Kidney glomerular epithelial cell (primary cell): ENCODE measurements at places on chromosomes 2 and 18.

GRCh38 chr18:11883153-11883552 is 25.0 kb downstream of the MPPE1 start:
- no peak for DNase-seq

- DNase-seq: no peak
Measured at GRCh38 chr18:12630136-12630535, 27.8 kb downstream of the SPIRE1 start.

GRCh38 chr2:17271416-17271815 is 246.8 kb downstream of the RAD51AP2 start:
- no peak for DNase-seq

DNA sequence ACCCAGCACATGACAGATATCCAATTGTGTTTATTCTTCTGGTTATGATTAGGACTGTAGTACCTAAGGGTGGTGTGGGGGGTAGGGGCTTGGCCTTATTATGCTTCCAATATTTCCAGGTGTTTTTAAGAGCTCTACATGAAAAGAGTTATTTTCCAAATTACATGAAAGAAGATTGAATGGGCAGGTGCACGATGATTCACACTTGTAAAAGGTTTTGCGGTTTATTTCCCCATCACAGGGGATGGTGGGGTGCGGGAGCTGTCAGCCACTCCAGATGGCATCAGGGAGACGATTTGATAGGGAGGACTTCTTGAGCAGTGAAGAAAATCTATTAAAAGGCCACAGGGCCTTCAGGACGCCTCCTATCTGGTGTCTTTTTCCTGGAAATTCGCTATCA is 15.1 kb upstream of the CCBE1 start:
- DNase-seq: no peak

DNA sequence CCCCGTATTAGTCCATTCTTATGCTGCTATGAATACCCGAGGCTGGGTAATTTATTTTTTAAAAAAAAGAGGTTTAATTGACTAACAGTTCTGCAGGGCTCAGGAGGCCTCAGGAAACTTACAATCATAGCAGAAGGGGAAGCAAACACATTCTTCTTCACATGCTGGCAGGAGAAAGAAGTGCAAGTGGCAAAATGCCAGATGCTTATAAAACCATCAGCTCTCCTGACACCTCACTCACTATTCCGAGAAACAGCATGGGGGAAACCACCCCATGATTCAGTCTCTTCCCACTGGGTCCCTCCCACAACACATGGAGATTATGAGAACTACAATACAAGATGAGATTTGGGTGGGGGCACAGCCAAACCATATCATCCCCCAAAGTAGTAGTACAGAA is 2148.5 kb upstream of the PIK3C3 start:
- no peak for DNase-seq

- DNase-seq: no peak
Measured at GRCh38 chr2:71156573-71156972, 26.1 kb downstream of the MPHOSPH10 start.

- DNase-seq: no peak
Measured at GRCh38 chr18:10064267-10064666, 150.5 kb downstream of the VAPA start.

DNA sequence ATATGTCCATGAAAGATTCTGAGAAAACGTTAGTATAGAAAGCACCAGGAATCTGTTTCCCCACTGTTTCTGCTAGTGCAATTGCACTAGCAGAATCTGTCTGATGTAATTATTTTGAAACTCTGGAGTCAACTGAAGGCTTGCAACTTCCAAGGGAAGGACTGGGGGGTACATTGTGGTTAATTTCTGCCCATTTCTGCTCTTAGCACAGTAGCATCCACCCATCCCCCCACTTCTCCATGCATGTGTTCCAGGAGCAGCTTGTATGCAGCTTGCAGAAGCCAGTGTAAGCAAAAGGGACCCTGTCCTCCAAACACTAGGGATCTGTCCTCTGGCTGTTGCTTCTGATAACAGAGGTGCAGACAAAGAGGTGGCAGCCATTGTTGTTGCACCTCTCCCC is 74.4 kb downstream of the CRACDL start:
- DNase-seq: no peak

- no peak for DNase-seq
Measured at GRCh38 chr18:54957996-54958395, 1.3 kb downstream of the CCDC68 start.

DNA sequence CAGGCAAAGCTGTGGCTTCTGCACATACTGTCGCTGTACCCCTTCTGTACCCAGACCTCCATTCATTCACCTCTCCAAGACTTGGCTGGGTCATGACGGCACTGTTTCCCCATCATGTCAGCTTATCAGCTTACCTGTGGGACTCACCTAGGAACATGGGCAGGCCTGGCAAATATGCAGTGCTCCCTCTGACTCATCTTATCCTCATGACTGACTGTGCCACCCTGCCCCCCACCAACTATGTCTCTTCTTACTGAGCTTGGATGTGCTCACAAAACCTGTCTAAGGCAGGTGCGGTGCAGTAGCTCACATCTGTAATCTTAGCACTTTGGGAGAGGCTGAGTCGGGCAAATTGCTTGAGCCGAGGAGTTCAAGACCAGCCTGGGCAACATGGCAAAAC is 152.4 kb downstream of the MGAT5 start:
- DNase-seq: peak; percentile 25

- no peak for DNase-seq
Measured at GRCh38 chr2:120979398-120979797, 243.7 kb downstream of the GLI2 start.

GRCh38 chr2:36336321-36336720 is 19.3 kb upstream of the CRIM1 start:
- DNase-seq: no peak

DNA sequence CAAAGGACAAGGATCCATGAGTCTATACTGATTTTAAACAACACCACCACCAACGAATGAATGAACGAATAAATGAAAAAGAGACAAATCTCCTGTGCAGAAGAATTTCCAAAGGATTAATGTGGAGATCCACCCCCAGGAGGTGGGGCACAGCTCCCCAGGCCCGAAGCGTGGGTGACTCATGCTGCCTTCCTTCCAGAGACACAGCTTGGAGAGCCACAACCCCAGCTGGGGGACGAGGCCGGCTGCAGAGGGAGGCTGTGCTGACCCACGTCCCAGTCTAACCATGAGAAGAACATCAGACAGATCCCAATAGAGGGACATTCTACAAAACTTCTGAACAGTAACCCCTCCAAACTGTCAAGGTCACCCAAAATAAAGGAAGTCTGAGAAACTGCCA is 557.3 kb upstream of the SALL3 start:
- no peak for DNase-seq

GRCh38 chr18:79010802-79011201 is 31.2 kb downstream of the SALL3 start:
- DNase-seq: no peak

GRCh38 chr2:238433941-238434845 is 7.5 kb downstream of the ASB1 start:
- no peak for DNase-seq

DNA sequence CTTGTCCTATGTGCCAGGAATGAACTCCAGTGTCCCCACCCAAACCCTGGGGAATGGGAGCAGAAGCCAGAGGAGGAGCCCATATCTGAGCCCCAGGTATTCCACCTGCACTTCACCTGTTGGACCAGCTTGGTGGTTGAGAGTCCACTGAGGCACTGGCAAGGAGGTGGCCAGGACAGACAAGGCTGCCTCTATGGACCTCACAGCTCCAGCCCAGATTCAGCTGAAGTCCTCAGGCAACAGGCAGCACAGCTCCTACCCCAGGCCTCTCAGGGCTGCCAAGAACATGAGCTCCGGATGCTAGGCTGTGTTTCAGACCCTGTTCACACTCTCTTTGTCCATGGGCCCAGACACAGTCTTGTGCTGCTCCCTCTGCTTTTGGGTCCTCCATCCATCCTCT is 2.9 kb upstream of the IL1F10 start:
- no peak for DNase-seq

- DNase-seq: no peak
Measured at GRCh38 chr18:67517444-67517765, 885 bp upstream of the DSEL start.

GRCh38 chr2:70143314-70144150 is 47.3 kb downstream of the C2orf42 start:
- DNase-seq: peak; percentile 51

GRCh38 chr2:112648081-112648480 is 2.3 kb downstream of the SLC20A1 start:
- no peak for DNase-seq

GRCh38 chr2:24779116-24779515 is 14.1 kb downstream of the PTRHD1 start:
- DNase-seq: no peak

GRCh38 chr2:26245810-26246209 is 1.1 kb downstream of the HADHB start:
- peak; percentile 10 for DNase-seq

DNA sequence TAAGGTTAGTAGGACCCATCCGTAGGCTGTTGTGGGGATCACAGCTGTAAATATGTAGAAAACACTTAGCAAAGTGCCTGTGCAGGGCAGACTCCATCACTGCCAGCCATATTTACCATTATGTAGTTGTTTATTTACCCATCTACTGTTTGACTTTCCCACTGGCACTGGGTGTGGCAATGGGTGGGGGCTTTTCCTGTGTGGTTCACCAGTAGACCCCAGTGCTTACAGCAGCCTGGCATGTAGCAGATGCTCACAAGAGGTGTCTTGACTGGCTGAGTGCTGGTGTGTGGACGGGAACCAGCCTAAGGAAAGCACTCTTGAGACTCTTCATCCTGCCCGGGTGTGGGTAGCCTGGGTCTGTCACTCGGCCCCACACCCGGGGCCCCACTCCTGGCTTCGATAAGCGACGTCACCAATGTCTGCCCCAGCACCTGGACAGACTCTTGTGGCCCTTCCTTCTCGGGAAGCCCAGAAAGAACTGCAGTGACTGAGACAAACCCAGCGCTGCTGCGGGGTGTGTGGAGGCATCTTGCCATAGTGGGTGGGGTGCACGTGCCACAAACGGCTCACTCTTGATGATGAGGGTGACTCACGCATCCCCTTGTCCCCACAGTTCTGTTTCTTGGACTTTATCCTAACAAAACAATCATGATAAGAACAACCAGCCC is 78.3 kb downstream of the HDAC4 start:
- DNase-seq: no peak

DNA sequence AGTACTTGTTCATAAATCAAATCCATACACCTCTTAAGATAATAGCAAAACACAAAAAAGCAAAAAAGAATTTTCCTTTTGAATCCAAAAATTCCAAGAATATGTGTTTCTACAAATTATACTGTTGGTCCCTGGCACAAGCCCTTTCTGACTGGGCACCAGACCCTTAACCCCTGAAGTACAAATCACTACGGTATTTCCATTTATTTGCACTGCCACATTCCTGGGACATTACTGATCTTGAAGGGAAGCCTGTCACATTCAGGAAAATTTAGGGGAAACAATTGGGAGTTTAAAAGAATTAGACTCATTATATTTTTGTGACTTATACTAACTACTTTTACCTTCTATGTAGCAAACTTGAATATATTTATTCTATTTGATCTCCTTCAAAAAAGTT is 98.8 kb downstream of the ZNF521 start:
- DNase-seq: no peak

DNA sequence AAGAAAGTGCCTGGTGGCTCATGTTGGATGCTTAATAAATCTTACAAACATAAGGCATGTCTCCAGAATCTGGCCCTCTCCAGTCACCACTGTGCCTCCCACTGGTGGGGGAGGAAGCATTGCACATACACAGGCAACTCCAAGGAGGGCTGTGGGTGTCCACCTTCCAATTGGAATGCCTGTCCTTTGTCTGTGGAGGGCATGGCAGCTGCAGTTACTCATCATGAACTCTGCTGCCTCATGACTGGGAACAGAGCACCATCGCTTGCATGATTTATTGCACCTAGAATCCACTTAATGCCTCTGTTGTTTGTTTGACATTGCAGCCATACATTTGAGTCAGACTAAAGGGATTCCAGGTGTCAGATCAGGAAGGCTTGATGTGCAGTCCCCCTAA is 278.9 kb downstream of the PRKCE start:
- DNase-seq: peak; percentile 68

DNA sequence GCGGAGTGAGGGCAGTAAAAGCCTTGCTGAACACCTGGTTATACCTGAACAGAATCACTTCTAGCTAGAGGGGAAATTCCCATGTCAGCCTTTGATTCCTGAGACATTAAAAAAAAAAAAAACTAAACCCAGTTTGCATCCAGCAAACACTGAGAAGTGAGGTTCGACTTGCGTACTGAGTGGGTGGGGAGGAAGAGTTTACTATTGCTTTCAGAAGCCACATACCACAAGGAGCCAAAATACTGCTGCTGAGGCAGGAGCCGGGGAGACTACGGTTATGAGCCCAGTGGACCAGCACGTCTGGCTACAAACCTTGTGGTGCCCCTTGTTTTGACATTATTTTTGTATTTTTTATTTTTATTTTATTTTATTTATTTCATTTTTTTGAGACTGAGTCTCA is 2.7 kb downstream of the COLEC11 start:
- no peak for DNase-seq
